ENCODE measurements at places on chromosomes 1 and 21.

DNA sequence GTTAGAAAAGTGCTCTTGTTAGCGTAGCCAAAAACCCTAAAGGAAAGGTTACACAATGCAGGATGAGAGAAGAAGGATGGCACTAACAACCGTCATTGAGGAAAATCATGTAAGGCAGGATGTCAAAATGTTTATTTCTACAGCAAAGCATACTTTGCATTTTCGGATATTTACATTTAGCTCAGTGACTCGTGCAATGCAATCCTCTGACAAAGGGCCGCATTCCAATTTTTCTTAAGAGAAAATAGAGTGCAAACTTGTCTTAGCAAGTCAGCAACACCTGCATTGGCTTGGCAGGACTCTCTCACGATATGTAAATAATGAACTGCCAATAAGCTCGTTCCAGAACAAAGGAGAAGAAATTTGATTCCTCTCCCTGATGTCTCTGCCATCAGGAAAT lies 33.3 kb downstream of the TIAM1 start:
- no peak for DNase-seq

GRCh38 chr1:22790232-22791008 lies 79.8 kb downstream of the EPHB2 start:
- no peak for DNase-seq

- DNase-seq = no peak
Observed at GRCh38 chr1:112396653-112397471, 848 bp downstream of the CTTNBP2NL start.

GRCh38 chr1:21216835-21217811 lies 40.4 kb upstream of the EIF4G3 start:
- peak; percentile 74 for DNase-seq

- DNase-seq = no peak
Observed at GRCh38 chr1:226657895-226658545, 81.1 kb downstream of the ITPKB start.

GRCh38 chr1:225479996-225480720 lies 52.3 kb upstream of the LBR start:
- DNase-seq = no peak

- DNase-seq = no peak
Observed at GRCh38 chr21:41596241-41596925, 88.4 kb upstream of the TMPRSS2 start.

- DNase-seq = no peak
Observed at GRCh38 chr21:28761674-28762356, 230.9 kb downstream of the LTN1 start.

DNA sequence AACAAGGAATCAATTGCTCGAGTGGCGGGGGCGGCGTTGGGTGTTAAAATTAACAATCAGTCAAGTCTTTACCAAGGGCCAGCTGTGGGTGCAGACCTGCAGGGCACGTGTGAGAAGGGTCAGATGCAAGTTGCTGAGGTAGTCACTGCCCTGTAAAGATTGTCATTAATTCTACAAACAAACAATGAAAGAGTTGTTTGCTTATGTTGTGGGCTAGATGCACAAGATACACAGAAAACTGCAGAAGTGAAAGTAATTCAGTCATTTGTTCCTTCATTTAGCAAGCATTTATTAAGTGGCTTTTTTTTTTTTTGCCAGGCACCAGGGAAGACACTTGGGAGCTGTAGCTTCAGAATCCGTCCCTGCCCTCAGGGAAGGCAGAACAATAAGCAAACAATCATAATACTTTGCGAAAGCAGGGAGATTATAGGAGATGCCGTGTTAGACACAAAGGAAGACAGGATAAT lies 79.5 kb downstream of the NR5A2 start:
- DNase-seq = no peak

GRCh38 chr1:29171089-29171488 lies 10.6 kb downstream of the SRSF4 start:
- no peak for DNase-seq

GRCh38 chr1:64251971-64252370 lies 48.5 kb downstream of the UBE2U start:
- DNase-seq = no peak

GRCh38 chr1:61644303-61644702 lies 80.6 kb downstream of the TM2D1 start:
- DNase-seq = no peak

DNA sequence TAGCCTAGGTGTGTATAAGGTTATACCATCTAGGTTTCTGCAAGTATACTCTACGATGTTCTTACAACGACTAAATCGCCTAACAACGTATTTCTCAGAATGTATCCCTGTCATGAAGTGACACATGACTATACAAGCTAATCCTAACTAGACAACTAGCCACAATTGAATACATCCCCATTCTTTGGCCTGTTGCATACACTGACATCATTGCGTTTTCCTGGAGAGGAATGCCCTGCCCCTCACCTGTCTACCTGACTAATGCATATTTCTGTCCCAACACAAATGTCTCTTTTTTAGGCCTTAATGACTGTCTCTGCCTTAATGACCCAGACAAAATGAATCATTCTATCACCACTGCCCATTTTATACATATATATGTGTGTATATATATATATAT lies 8.5 kb upstream of the NFIA start:
- no peak for DNase-seq

DNA sequence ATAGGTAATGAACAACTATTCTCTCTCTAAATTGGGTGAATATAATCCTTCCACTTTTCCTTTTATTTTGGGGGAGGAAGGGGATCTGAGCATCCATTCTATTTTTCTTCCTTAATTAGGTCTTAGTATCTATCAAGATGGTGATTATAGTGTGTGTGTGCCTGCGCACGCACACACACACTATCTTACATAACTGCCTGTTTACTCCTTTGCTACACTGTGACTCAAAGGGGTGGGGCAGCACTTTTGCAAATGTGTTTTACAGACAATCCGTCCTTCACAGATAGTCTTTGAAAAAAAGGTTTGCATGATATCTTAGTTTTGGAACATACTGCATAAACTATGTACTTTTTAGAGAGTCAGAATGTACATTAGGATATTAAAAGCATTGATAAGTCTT lies 191.5 kb downstream of the SDCCAG8 start:
- DNase-seq = no peak

- no peak for DNase-seq
Observed at GRCh38 chr1:100051401-100051800, 81.3 kb downstream of the SASS6 start.

GRCh38 chr1:175504875-175505555 lies 238.4 kb downstream of the TNR start:
- no peak for DNase-seq
